ENCODE measurements at places on chromosomes 3 and 15.

DNA sequence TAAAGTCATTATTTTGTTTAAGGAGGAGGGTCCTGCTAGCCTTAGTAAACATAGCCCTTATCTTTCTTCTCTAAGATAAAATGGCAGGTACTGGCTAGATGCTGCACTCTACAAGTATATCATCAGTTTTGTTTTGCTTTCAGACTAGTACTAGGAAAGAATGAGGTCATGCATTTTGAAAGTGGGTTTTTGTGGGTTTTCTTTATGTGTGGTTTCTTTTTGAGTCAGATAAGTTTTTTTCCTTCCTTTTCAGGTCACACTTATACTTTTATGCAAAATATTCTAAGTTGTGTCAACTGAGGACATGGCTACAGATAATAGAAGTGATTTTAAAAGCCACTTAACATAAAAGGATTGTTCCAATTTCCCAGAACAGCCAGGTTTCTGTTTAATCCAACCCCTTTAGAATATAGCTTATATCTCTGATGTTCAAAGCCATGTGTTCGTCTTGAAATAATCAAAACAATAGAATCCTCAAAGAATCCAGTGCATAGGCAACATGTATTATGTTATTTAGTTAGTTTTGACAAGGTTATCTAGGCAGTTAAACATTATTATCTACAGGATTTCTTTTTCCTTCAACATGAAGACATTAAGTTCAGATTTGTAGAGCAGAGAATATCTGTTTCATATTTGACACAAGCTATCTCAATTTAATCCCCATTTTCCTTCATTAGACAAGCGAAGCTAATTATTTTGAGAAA lies 406.2 kb downstream of the RBMS3 start:
- no peak for DNase-seq

DNA sequence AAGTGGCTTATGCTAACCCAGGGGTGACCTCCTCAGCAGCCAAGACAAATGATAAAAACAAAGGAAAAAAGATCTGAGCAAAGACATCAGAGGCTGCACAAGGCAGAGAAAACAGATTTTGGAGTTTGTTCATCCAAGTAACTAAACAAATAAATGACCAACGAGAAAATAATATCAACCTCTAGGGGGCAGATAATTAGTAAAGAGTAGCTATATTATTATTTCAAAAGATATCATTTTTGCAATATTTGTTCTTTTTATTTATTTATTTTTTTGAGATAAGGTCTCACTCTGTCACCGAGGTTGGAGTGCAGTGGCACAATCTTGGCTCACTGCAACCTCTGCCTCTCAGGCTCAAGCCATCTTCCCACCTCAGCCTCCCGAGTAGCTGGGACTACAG lies 101.8 kb downstream of the PCCB start:
- DNase-seq, result no peak

GRCh38 chr3:55198554-55198953 lies 270.7 kb upstream of the LRTM1 start:
- no peak for DNase-seq

DNA sequence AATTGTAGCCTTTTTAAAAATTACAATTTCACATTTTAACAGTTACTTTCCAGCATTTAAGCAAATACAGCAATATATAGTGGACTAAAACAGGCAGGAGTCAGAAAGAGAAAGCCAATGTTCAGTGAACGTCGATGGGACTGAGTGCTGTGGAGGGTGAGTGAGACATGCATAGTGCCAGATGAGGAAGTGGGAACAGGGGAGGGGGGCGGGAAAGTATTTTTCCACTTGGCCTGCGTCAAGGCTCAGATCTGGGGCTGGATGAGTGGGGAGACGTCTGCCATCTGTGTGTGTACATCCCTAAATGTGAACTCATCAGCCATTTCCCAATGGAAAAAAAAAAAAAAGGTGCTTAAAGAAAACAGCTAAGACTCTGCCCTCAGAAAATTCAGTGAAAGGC lies 19.2 kb upstream of the RAD18 start:
- DNase-seq, result no peak

DNA sequence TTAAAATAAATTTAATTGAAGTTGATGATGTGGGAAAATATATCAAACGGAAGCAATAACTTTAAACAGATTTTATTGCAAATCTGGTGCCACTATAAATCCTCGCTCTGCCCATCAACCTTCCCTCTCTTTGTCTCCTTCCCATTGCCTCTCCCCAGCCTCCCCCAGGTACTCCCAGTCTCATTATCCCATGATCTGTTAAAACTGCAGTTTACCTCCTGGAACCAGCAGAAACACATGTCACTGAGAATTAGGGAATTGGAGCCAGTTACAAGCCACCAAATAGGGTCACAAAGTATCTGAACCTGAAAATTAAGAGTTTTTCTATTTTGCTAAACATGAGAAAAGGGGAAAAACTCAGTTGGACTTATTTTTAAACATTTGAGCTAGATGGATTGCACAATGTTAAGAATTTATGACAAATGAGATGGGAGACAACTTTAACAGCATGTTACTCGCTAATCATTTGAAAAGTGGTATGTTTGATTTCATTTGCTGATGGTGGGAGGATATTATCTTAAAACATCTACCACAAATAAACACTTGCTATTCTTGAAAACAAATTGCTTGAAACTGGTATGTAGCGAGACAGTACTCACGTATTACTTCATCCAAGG lies 2.4 kb downstream of the PLCH1 start:
- DNase-seq, result no peak

GRCh38 chr3:178522200-178523052 lies 13.8 kb upstream of the KCNMB2 start:
- no peak for DNase-seq

GRCh38 chr3:190169877-190170276 lies 49.2 kb upstream of the P3H2 start:
- no peak for DNase-seq

GRCh38 chr3:149374391-149374790 lies 3.1 kb downstream of the TM4SF1 start:
- DNase-seq, result no peak

DNA sequence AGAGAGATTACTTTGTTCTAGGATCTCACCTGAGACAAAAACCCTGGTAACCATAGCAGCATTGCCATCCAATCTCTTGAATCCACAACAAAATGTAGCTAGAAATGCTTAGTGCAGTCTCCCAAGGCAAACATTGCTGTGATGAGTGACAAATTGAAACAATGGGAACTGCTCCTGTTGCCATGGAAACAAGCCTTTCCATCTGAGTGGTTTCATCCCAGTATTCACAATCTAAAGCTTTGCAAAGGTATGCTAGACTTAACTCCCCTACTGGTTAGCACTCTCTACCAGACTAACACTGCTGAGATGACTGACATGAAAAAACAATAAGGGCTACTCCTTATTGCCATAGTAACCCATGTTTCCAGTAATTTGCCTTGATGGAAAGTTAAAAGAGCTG lies 172.6 kb upstream of the CNTN3 start:
- no peak for DNase-seq

GRCh38 chr15:62211348-62211747 lies 46.3 kb upstream of the C2CD4B start:
- no peak for DNase-seq

DNA sequence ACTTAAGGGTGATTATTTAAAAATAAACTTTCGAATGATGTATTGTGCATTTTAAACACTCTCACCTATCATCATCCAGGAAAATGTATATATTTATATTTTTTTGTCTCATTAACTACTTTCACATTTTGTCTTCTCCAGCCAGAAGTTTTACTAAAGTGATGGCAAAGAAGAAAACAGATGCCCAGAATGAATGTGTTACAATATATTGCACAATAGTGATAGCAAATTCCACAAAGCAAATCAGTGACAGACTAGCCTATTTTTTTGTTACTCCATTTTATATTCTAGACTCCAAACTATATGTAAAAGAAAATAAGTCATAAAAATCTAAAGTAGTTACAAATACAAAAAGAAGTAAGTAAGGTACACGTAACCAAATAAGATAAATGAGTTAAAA lies 414.7 kb downstream of the EPHA3 start:
- no peak for DNase-seq

DNA sequence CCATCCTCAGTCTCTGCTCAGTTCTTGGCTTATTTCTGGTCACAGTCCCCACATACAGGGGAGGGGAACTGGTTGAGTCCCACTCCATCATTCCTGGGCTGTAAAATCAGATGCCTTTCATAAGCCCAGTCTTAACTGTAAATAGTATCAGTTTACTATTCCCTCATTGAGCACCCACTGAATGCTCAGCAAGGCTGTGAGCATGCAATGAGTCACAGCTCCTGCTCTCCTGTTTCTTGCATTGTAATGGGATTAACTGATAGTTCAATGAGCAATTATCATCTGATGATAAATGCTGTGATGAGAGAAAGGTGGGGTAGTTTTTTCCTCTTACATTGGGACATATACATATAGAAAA lies 113.6 kb upstream of the TPM1 start:
- DNase-seq, result no peak

- no peak for DNase-seq
Observed at GRCh38 chr3:190301591-190301990, 20.7 kb downstream of the CLDN1 start.

- no peak for DNase-seq
Observed at GRCh38 chr15:64361259-64361658, 5.3 kb upstream of the CSNK1G1 start.

- DNase-seq, result no peak
Observed at GRCh38 chr3:156317462-156318074, 197.2 kb downstream of the KCNAB1 start.

- DNase-seq, result peak; percentile 85
Observed at GRCh38 chr15:64430000-64430735, 30.2 kb upstream of the ZNF609 start.

GRCh38 chr3:18144571-18144970 lies 280.6 kb downstream of the SATB1 start:
- no peak for DNase-seq

- DNase-seq, result peak; percentile 79
Observed at GRCh38 chr15:41621200-41622193, 38.7 kb upstream of the MGA start.

GRCh38 chr15:80199366-80199765 lies 46.6 kb downstream of the FAH start:
- DNase-seq, result no peak

DNA sequence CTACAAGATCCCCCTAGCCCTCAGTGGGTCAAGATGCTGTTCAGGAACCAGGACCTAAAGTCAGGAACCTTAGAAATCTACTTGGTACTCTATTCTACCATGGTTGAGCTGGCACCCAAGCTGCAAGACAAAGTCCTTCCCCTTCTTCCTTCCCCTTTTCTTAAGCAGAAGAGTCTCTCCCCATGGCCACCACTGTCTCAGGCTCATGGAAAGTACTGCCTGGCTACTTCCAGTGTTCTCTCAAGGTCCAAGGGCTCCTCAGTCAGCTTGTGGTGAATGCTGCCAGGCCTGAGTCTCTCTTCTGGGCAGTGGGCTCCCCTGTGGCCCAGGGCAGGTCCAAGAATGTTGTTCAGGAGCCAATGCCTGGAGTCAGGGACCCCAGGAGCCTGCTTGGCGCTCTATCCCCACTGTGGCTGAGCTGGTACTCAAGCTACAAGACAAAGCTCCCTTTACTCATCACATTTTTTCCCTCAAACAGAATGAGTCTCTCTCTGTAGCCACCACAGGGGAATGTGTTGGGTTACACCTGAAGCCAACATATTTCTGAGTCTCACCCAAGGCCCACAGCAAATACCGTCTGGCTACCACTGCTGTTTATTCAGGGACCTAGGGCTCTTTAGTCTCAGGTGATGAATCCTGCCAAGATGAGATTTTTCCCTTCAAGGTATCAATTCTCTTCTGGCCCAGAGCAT lies 18.1 kb upstream of the SLC27A2 start:
- DNase-seq, result no peak

- DNase-seq, result peak; percentile 24
Observed at GRCh38 chr3:52851348-52851747, 16.5 kb upstream of the MUSTN1 start.

- no peak for DNase-seq
Observed at GRCh38 chr3:38538773-38539353, 42.7 kb downstream of the EXOG start.

DNA sequence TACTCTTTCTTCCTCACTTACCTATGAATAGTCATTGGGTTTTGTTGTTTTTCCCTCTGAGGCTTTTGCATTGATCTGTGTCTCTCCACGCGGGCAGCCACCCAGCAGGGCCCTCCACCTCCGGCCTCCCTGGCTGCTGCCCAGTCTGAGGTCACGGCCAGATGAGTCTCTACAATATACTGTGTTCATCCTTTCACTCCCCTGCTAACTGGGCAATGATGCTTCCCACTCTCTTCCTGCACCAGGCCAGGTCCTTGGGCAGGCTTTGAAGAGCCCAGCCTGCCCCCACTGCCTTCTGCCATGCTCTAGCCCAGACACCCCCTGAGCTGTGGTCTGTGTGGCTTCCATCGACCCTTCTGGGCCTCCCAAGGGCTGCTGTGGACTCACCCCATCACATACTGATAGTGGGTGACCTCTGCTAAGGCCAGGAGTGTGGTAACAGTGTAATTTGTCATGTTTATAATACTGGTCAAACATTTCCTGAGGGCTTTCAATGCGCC lies 18.0 kb downstream of the PDIA5 start:
- DNase-seq, result no peak

- no peak for DNase-seq
Observed at GRCh38 chr3:183128709-183129108, 29.4 kb upstream of the MCCC1 start.

- no peak for DNase-seq
Observed at GRCh38 chr15:53196788-53197187, 406.7 kb upstream of the ONECUT1 start.

GRCh38 chr15:83039206-83039605 lies 27.8 kb upstream of the C15orf40 start:
- DNase-seq, result no peak

GRCh38 chr15:92366381-92366780 lies 27.3 kb upstream of the ST8SIA2 start:
- DNase-seq, result no peak

GRCh38 chr3:134620476-134621115 lies 30.2 kb downstream of the KY start:
- no peak for DNase-seq

- no peak for DNase-seq
Observed at GRCh38 chr3:102194760-102195159, 240.1 kb upstream of the ZPLD1 start.

DNA sequence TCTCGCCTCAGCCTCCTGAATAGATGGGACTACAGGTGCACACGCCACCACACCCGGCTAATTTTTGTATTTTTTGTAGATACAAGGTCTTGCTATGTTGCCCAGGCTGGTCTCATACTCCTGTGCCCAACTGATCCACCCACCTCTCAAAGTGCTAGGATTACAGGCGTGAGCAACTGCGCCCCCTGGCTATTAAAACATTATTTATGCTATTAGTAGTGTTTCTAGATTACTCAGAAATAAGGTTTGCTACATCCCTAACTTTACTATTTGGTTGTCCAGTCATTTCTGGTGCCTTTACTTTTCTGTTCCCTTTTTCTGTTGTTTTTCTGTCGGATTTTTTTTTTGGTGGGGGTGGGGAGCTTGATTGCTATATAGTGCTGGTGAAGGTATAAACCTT lies 393.6 kb upstream of the TPM1 start:
- DNase-seq, result no peak
